G401 (cell line): ENCODE measurements at places on chromosomes 12 and 14. TPM values are rescaled to one million over a fixed set of nuclear protein-coding genes. Genes with fewer than 3 reads are reported as not detected.

GRCh38 chr12:7197841-7198240 is 8.4 kb downstream of the PEX5 start:
- no peak for DNase-seq

DNA sequence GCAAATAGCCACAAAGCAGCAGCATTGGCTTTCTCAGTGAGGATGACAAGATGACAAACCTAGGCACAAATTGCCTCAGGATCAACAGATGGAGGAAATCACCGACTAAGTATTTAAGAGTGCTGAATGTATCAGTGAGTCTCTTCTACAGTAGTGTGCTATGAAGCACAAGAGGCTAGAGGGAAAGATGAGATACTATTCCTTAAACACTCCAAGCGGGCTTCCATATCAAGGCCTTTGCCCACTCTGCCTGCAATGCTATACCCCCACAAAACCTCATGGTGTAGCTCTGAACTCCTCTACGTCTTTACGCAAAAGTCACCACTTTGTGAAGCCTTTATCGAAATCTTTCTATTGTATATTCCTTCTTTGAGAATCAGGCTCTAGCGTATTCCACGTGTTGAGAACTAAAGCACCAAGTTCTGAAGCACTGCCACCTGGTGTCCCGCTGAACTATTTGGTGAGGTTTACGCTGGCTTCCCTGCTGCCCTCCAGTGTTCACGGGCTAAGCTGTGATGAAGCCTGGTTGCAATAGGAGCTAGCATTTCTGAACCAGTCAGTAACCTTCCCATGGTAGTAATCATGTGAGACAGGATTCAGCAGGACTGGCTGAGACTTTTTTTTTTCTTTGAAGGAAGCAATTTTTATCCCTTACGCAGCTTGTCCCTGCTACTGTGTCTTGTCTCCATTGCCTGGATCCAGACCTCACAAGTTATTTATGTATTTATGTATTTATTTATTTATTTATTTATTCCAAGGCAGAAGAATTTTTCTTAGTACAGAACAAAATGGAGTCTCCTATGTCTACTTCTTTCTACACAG is 426.5 kb upstream of the OR4E1 start:
- peak; percentile 21 for DNase-seq

DNA sequence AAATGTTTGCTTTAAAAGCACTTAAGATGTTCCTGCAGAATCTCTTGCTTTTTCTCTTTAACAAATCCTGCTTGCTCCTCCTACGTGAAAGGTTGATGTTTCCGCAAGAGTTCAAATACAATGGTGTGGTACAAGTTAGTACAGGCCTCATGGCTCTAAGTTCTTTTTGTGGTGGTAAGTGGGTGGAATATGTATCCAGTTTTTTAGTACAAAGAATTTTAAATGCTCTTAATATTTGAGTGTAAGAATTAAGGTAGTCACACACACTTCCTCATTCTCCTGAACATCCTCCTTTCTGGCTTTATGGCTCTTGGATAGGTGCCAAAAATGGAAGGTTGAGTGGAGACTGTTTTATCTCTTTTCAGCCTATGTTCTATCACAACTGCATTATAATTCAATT is 1.8 kb downstream of the OTOGL start:
- DNase-seq: no peak

- DNase-seq: peak; percentile 80
Observed at GRCh38 chr12:121581686-121582429, 1.0 kb upstream of the KDM2B start.

DNA sequence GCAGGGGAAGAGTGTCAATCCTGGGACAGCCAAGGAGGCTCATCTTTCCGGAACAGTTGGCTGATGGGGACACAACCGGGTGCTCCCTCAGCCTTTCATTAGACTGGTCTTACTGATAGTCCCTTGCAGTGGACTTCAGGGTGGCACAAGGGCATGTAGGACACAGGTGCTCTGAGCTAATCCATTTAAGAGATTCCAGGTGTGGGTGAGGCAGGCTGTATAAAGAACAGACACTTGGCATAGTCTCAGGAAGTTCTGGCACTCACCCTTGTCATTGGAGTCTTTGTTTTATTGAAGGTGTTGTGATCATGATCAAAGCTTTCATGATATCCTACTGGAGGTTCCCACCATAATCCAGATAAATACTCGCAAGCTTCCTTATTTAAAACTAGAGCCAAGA is 341.6 kb downstream of the EMP1 start:
- no peak for DNase-seq

RPS6KL1 gene
- 31.0 and 33.7 TPM in 2 replicates for total RNA-seq

KRT3 gene
- total RNA-seq: not detected in 2 replicates

CRIP1 gene
- 8.6 TPM in 1 of 2 replicates, not detected in the other for total RNA-seq
